ENCODE measurements at places on chromosomes 2 and 18.

DNA sequence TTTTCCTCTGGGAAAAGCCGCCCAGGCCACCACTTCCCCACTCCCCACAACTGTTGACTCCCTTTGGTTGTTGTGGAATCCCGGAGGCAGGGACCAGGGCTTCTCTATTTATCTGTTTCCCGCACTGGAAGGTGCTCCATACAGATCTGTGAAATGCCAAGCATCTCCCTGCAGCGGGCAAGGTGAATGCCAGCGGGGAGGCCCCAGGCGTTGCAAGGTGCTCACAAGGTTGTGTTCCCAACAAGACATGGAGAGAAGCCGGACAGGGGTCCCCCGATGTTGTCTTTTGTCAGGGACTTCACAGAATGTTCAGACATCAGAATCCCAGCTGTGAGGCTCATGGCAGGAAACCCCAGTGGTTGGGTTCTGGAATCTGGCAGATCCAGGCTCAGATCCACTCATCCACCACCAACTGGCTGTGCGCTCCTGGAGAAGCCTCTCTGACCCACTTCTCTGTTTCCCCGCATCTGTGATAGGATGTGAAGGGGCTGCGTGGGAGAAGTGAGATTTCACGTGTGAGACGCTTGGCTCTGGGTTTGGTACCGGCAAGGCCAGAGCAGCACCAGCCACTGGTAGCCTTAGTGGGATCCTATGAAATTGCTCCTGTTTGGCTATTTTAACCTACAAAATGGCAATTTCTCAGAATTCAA, 8.6 kb upstream of the NEU2 start:
- no peak for DNase-seq

DNA sequence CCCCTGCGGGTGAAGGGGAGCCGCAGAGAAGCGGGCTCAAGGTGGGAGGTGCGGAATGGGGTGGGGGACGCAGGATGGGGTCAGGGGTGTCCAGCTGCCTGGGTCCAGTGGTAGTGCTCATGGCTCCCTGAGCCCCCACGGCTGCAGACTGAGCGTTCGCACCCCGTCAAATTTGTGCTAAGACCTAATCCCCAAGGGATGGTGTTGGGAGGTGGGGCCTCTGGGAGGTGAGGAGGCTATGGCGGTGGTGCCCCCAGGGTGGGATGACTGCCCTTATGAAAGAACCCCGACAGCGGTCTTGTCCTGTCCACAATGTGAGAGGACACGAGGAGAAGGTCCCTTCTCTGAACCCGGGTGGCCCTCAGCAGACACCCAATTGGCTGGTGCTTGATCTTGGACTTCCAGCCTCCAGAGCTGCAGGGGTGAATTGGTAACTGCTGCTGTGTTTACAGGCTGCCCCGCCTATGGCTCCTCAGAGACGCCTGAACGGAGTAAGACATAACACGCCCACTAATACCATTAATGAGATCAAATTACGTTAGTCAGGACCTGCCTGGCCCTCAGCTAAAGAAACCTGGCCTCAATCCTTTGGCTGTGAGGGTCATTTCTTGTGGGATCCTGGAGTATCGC, 42.6 kb downstream of the PXDN start:
- no peak for DNase-seq

DNA sequence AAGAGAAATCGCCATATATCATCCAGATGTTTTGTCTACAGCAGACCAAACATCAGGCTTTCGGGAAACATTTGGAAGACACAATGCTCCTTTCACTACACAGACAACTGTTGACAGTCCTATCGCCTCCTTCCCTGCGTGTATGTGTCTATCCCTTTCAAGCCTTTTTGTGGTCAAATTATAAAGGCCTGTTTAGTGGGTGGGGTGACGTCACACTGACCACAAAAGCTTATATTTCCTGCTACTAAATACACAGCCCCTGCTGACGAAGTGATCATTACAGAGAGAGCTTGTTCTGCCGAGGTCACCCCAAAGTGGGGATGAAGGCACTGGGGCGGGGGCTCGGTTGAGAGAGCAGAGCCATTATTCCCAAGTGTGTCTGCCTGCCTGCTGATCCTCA, 302.7 kb upstream of the TNP1 start:
- peak; percentile 5 for DNase-seq

- no peak for DNase-seq
Measured at GRCh38 chr2:62206024-62206423, 10.1 kb downstream of the B3GNT2 start.

DNA sequence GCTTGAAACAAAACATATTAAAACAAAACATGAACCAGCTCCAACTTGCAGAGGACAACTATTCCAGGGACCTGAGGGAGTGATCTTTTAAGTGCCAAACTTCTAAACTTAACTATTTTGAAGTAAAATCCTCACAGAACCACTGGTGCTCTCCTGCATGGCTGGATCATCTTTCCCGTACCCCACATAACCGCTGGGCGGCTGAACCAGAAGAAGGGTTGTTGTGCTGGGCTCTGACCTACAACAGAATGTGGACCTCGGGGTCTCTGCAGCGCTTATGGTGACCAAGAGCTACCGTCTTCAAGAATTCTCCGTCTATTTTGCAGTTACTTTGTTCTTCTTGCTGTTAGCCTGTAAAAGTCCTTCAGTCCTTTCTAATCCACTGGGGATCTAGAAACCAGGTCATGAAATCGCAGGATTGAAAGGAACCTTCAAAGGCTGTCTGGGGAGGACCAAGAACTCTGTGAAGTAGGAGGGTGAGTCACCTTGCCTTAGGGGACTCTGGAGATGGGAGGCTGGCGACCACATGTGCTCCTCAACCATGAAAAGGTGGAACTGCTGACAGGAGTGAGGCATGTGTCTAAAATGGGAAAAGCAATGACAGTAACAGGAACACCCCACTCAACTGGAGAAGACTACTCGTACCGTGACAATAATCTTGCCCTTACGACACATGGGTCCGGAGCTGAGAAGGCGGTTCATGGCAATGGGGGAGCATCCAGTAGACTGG, 46.6 kb downstream of the HDLBP start:
- DNase-seq = no peak

DNA sequence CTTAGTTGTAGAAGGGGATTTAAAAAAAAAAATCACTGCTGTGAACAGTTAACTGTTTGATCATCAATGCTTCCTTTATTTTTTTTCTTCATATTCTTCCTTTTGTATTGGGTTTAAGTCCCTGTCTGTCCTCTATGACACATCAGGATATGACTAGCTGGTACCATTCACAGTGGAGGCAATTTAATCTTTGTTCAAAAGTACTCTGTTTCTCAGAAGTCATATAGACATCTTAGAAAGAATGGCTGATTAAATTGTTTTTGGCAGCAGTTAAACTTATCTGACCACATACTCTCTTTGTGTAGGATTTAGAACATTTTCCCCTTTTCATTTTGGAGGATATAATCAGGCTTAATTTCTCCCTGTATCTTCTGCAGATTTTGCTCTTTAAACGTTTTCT, 807.8 kb upstream of the CDH2 start:
- no peak for DNase-seq

GRCh38 chr2:208195531-208195930, 5.7 kb upstream of the C2orf80 start:
- no peak for DNase-seq

DNA sequence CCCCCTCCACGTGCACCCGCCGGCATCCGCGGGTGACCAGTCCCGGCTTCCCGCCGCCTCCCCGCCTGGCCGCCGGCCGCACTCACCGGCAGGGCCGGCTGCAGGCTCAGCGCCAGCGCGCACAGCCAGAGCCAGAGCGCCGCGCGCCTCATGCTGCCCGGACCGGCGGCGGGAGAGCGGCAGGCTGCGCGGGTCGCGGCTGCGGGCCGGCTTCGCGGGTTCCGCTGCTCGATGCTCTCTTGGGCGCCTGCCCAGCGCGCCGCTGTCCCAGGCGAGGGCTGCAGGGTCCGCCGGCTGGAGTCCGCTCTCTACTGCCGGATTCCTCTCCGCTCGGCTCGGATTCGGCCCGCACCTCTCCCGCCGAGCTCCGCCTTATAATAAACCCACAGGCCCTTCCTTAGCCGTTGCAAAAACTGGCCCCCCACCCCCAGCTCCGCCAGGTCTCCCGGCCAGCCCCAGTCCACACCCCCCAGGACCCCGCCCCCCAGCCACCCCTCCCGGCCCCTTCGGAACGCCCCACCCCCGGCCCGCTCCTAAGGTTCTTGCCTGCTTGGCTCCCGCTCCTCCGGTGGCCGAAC, at the start of gene SDC1:
TSS of gene SDC1 (minus strand) at position 415 of the 578 bp plus-strand sequence. CDS start at position 152, 263 bp downstream.
- DNase-seq = no peak

- DNase-seq = no peak
Measured at GRCh38 chr18:5455674-5456073, 88.1 kb downstream of the EPB41L3 start.

DNA sequence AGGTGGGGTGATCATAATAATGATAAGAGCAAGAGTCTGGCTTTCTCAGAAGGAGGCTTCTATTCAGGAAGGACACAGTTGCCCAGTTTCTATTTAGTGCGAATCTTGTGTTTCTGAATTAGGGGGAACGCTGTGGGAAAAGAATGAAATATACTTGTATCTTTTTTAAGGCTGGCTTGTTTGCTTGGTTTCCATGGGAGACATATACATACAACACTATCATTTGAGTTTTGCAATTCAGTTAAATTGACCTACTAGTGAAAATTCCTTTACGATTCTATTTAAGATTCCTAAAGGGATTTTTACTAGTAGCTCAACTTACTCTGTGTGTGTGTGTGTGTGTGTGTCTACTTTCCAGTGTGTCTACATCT, 24.7 kb upstream of the ANKRD62 start:
- DNase-seq = no peak

DNA sequence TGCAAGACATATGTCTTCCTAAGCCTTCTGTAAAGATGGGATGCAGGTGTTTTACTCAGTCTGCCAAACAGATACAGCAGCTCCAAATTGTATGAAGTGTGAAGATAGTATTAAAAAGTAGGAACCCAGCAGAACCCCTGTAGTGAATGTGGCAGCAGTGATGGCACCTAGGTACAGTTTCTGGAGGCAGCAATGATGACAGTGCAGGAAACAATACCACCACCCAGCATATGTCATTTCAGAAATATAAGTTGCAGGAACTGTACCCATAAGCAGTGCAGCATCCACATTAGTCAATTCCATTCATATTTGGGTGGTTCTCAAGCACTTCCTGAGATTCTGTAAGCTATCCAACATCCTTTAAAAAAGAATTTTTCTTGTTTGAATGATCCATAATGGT, 46.7 kb upstream of the ATP5MC3 start:
- DNase-seq = no peak

GRCh38 chr2:23745068-23745725, 181.7 kb downstream of the ATAD2B start:
- DNase-seq = no peak

DNA sequence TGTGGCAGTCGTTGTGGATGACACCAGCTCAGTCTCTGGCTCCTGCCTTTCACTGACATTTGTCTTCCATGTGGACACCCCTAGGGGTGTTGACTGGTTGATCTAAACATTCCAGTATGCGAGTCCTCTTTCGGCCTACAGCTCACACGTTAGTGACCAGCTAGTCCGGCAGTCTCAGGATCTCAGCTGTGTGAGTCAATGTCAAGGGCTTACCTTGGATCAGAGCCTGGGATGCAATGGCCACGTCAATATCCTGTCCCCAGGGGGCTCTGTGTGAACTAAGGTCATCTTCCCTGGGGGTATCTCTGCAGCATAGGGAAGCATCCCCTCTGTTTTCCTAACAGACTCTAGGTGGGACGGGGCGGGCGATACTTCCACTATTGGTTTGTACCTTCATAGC, 35.1 kb upstream of the YWHAQ start:
- DNase-seq = no peak

GRCh38 chr2:128313091-128313836, 5.4 kb downstream of the HS6ST1 start:
- no peak for DNase-seq

- DNase-seq = no peak
Measured at GRCh38 chr2:113057117-113057516, 1.9 kb upstream of the IL36RN start.

DNA sequence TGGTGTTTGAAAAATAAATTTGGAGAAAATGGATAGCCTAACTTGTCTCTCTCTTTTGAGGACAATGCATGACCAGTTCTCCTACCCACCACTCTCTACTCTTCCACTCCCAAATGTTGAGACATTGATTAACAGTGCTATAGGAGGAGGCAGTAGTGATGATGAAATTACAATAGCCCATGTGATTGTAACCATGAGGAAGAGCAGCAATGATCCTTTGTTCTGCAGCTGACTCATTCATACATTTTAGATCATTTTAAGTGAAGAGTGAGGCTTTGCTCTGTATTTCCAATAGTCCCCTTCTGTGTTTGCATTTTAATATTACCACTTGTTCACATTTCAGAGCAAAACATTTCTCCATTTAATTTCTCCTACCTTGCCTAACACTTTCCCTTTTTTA, 592.3 kb downstream of the THSD7B start:
- no peak for DNase-seq

GRCh38 chr2:120516679-120517314, 170.9 kb downstream of the INHBB start:
- DNase-seq = no peak

- DNase-seq = no peak
Measured at GRCh38 chr18:70663141-70663540, 374.3 kb downstream of the SOCS6 start.

DNA sequence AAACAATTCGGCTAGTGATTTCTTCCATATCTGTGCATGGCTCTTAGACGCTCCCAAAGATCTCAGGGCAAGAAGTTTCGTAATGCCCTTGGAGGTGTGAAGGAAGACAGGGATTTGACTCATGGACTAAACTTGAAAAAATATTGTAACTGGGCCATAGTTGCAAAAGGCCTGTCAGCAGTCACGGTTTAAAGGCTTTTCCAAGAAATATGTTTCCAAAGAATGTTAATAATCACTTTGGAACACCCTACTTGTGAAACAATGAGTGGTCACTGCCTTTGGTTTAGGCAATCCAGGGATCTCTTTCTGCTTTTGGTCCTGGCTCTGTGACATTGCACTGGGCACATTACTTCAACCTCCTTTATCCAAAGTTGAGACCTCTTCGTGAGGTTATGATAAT, 102.5 kb upstream of the RASGRP3 start:
- no peak for DNase-seq

GRCh38 chr2:18752022-18752493, 162.7 kb upstream of the NT5C1B start:
- DNase-seq = no peak

DNA sequence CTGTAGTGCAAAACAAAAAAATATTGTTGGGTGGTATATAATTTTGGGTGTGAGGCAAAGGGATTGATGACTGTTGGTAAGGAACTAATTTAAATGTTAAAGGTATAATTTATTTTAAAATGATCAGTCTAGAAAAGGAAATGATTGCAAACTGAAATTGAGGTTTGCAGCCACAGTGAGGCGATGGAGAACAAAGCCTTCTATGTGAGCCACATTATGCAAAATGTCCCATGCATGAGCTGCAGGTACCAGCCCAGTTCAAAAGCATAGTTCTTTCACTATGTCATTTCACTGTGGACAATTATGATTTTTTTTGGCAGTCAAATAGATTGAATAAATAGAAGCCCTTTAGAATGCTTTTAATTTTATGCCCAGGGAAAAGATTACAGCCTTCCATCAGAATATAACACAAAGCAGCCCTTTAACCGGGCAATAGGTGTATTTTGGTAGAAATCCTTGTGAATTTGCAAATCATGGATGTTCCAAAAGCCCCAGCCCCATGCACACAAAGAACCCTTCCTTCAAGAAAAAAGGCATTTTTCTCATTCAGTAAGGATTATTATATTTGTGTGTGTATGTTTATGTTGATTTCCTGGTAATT, 1.7 kb downstream of the MAP2 start:
- DNase-seq = no peak

GRCh38 chr2:94759211-94759610, 112.0 kb upstream of the TEKT4 start:
- DNase-seq = no peak

- DNase-seq = no peak
Measured at GRCh38 chr2:42013409-42013808, 34.4 kb upstream of the PKDCC start.
